Mesangial cell (primary cell): ENCODE measurements at places on chromosomes 1 and 21. TPM values are rescaled to one million over a fixed set of nuclear protein-coding genes. Genes with fewer than 3 reads are reported as not detected.

Gene LRRN2
- total RNA-seq, result 0.38 and 0.65 TPM in 2 replicates

Gene KIF14
- 0.63 and 13.9 TPM in 2 replicates for total RNA-seq

Gene LIN9
- total RNA-seq, result 1.4 and 6.8 TPM in 2 replicates

Gene CHODL
- under 0.01 and 0.13 TPM in 2 replicates for total RNA-seq

Gene HSD3B2
- not detected in 2 replicates for total RNA-seq

Gene CRABP2
- 2.1 and 19.6 TPM in 2 replicates for total RNA-seq

Gene GNG12
- 81.9 and 103 TPM in 2 replicates for total RNA-seq

Gene VASH2
- 4.1 and 6.2 TPM in 2 replicates for total RNA-seq
